Sigmoid colon (tissue), 7 donors: ENCODE measurements at places on chromosomes 7 and 10. TPM values are rescaled to one million over a fixed set of nuclear protein-coding genes. Genes with fewer than 3 reads are reported as not detected.

The PGAM2 gene
- 2.1 TPM for total RNA-seq

The ACTL6B gene
- 0.71 TPM for total RNA-seq

The STRIP2 gene
- 0.71 TPM for total RNA-seq

The SPDYE6 gene
- not detected for total RNA-seq

The LSM5 gene
- total RNA-seq: 17.8 TPM
